Stomach (tissue), 19 donors: ENCODE measurements at places on chromosomes 13 and 19. TPM values are rescaled to one million over a fixed set of nuclear protein-coding genes. Genes with fewer than 3 reads are reported as not detected.

DNA sequence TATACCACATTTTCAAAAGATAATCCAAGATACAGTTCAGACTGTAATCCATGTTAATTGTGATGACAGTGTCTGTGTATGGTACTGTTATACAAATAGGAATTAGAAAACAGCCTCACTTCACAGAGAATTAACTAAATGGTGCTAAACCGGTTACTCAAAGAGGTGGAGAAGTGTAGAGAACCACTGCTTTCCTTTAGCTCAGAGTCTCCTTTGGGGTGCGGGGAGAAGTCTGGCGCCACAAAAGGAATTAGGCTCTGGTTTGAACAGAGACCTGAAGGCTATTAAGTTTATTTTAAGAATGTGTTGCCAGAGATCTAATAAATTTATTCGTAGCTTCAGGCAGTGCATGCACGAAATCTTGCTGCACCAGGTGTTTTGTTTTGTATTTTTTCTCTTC is 65.8 kb downstream of the FREM2 start:
- no peak for DNase-seq

DNA sequence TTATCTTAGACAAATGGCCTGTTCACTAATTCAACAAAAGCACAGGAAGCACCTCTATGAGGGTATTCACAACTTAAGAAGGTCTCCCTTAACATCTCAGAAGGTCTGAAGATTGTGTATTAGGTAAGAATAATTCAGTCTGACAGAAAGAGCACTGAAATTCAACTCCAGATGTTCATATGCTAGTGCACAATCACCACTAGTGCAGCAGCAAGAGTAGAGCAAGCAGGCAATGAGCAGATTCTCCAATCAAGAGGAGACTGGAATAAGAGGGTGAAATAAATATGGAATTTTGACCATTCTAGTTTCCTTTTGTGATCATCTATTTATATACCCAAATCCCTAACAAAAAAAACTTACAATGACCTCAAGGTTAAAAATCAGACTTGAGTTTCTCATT is 52.0 kb downstream of the MPHOSPH8 start:
- DNase-seq: no peak

Gene ZNF813
- polyA plus RNA-seq: 1.00 TPM

DNA sequence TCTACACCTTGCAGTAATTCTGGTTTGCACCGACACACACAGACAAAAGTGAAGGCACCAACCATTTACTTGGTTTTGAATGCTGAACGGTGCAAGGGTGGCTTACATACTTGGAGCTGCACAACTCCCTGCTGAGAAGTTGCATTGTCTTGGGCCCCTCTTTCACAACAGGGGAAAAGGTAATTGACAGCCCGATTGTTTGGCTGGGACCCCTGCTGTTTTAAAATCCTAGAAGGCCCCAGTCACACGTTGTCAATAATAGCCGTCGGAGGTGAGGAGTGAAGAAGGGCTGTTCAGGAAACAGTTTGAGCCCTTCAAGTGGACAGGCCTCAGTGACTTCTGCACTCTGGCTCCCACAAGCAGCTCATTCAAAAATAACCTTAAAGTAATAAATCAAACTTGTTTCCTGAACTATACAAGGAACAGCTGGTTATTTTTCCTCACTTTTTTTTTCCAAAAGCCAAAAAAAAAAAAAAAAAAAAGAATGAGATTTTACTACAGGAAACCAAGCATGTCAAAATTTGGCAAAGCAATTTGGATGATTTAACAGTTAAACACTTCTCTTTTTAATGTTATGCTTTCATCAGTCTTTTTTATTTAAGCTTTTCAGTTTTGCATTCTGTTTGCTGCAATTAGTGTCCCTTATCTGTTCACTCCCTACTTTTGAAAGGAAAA is 19.0 kb upstream of the SPRY2 start:
- peak; percentile 44 for DNase-seq
